Activated CD4-positive, alpha-beta T cell treated with anti-CD3 and anti-CD28 coated beads, Interleukin-2, amount 10 ng/mL, durations not matched to agents 24 days and 14 days (primary cell): ENCODE measurements at places on chromosomes 5 and 9.
A peak's percentile ranks its signal among the peaks of the same experiment; 100 is the strongest.

GRCh38 chr5:178465228-178465860 is 124.8 kb downstream of the COL23A1 start:
- no peak for DNase-seq

DNA sequence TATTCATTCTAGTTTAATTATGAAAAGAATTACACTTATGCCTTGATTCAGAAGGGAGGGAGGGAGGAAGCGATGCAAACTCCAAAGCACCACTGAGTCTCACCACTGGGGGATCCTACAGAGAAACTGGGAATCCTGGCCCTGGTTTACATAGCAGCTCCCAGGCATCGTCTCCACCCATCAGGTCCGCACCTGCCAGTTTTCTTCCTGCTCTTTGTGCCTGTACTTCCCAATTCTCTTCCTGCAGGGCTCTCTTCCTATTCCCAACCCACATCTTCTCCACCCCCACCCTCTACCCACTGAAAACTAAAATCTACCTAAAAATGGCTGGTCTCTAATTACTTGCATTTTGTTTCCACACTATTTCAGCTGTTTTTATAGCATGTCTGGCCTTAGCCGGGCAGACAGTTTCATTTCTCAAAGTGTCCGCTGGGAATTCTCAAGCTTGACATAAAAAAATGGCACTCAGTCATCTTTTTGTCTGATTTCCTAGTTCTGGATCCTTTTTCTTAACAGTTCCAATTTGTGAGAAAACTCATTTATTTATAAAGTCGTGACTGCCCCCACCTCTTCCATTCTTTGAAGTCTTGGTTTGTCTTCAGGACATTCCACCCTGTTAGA is 1.6 kb upstream of the TNIP1 start:
- DNase-seq = no peak

- no peak for DNase-seq
Measured at GRCh38 chr9:137837345-137838278, 40.0 kb upstream of the CACNA1B start.

GRCh38 chr5:73448463-73449136 is at the start of gene FOXD1:
FOXD1 (minus strand) TSS chr5:73448777; CDS start chr5:73448362, 415 bp downstream.
- peak; percentile 75 for DNase-seq

- no peak for DNase-seq
Measured at GRCh38 chr5:126645132-126645531, 44.4 kb downstream of the PHAX start.

- DNase-seq = no peak
Measured at GRCh38 chr5:147400126-147400809, 109.6 kb downstream of the DPYSL3 start.

DNA sequence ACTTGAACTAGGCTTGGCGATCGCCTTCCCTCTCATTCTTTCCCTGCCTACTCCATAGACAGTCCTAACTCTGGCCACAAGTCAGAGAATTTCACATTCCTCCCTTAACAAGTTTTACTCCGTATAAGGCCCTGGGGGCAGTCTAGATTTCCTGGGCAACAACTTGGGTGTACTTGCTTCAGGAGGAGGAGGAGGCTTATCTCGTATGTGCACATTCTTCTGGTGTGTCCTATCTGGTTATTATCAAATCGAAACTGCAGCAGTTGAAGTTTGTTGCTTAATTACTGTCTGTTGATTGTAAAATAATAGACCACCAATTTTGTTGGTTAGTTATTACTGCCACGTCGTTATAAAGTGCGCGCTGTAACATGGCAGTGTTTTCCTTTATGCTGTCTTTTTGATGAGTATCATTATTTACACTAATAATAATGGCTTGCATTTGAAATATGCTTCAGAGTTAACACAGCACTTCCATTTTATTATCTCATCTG is 42.0 kb downstream of the PIP5K1B start:
- DNase-seq = no peak
